ENCODE measurements at places on chromosomes 4 and X.

- H3K27me3 ChIP-seq, result peaks cover 7% of the 10 kb centered on the region
- no peak overlapping the region for H3K4me3 ChIP-seq
- no peak for DNase-seq
- no peak overlapping the region for H3K27ac ChIP-seq
These were observed 218.6 kb downstream of the PRDM5 start for GRCh38 chr4:120703908-120704307.

DNA sequence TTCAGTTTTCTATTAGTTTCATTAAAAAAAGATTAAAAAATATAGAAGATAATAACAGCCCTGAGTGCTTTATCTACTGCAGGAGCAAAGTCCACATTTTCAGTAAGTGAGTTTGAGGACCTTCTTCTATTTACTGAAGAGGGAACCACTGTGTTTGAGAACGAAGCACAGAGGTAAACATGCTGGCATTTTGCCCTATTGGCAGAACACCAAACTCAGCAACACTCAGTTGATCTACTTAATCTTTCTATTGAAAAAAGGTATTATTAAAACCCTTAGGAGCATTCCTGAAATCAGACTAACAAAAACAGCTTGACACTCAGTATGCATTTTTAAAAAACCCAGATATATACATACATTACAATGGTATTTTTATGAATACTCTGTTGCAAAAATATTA, 1496.7 kb downstream of the TECRL start:
- no peaks in the 10 kb centered on the region for H3K36me3 ChIP-seq
- no peak for DNase-seq
- H3K27me3 ChIP-seq, result no peaks in the 10 kb centered on the region
- H3K4me3 ChIP-seq, result no peak overlapping the region

DNA sequence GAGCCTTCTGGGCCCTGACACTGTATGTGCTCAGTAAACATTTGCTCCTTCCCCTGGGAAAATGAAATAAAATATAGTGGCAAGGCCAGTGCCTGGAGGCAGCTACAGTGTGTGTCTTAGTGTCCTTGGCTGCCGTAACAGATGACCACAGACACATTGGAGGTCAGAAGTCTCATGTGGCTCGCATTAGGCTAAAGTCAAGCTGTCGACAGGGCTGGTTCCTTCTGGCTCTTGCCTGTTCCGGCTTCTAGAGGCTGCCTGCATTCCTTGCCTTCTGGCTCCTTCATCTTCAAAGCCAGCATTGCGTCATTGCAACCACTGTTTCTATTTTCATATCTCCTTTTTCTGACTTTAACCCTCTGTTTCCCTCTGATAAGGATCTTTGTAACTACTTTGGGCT, 83.6 kb upstream of the STX18 start:
- H3K27me3 ChIP-seq, result no peaks in the 10 kb centered on the region
- H3K27ac ChIP-seq, result no peak overlapping the region
- no peak for DNase-seq
- no peak overlapping the region for H3K4me3 ChIP-seq

DNA sequence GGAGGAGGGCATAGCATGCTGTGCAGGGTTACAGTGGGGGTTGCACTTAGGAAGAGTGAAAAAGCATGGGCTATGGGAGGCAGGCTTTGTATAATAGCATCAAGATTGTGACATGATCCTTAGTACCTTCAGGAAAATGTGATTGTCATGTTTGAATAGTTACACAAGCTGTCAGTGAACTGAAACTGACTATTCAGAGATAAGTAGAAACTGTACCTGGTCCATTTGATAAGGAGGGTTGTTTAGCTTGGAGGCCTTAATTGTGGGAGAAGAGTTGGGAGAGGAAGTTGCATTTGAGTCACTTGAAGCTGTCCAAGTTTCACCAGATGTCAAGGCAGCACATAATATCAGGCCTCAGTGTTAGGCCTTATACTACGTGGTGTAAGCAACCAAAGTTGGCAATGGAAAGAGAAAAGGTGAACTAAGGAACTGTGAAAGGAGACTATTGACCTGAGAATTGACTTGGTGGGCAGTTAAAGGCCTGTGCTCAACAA, 85.0 kb downstream of the TEX13C start:
- no peaks in the 10 kb centered on the region for H3K27me3 ChIP-seq
- H3K36me3 ChIP-seq, result no peaks in the 10 kb centered on the region
- no peaks in the 10 kb centered on the region for H3K4me1 ChIP-seq
- no peak overlapping the region for H3K4me3 ChIP-seq
- DNase-seq, result no peak

- no peaks in the 10 kb centered on the region for H3K36me3 ChIP-seq
- no peak for DNase-seq
- no peak overlapping the region for H3K4me3 ChIP-seq
- peaks cover 9% of the 10 kb centered on the region for H3K27me3 ChIP-seq
- no peaks in the 10 kb centered on the region for H3K4me1 ChIP-seq
These were observed 26.1 kb upstream of the CXCL13 start for GRCh38 chr4:77579406-77580076.

DNA sequence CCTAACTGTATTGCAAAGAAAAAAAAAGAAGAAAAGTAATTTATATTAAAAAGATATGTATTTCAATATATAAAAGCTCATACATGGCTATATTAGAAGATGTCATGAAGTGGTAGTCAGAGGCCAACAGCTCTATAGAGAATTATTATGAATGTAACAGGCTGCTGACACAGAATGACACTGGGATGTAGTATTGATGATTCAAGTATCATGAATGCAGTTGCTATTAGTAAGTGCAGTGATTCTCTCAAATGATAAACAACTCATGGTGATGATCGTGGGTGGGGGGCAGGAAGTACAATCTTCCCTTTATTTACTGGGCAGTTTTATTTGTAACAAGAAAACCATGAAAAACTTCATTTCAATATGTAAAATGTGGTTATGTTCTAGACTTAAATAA, 124.6 kb downstream of the COL4A6 start:
- no peak overlapping the region for H3K27ac ChIP-seq
- no peak overlapping the region for H3K4me3 ChIP-seq
- no peaks in the 10 kb centered on the region for H3K36me3 ChIP-seq
- no peaks in the 10 kb centered on the region for H3K4me1 ChIP-seq
- H3K27me3 ChIP-seq, result peaks cover 5% of the 10 kb centered on the region
- DNase-seq, result no peak

DNA sequence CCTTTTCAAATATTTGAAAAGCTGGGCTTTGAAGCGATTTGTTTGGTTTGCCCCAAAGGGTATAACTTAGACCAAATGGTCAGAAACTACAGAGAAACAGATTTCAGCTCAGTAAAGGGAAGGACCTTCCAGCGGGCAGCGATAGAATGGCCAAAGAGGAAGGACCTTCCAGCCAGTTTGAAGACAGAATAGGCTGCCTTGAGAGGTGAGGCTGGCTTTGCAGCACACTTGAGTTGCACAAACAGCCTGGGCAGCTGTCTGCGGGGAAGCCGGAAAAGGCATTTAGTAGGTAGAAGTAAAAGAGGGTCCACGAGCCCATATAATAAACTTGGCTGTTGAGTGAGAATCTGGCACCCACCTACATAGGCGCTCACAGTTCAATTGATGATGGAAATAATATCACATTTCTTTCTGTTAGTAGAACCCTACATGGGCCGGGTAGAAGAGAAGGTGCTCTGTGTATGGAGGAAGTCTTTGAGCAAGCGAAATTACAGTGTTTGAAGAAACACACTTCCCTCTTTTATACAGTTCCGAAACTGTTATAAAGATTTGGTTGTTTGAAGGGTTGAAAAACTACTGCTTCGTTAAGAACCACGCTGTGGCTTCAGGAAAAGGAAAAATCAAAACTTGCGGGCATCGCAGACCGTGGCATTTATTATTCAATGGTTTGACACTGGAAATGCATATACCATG, 75.0 kb upstream of the SORBS2 start:
- H3K4me3 ChIP-seq, result no peak overlapping the region
- H3K4me1 ChIP-seq, result peaks cover 2% of the 10 kb centered on the region
- H3K36me3 ChIP-seq, result no peaks in the 10 kb centered on the region
- no peak for DNase-seq
- peaks cover 23% of the 10 kb centered on the region for H3K27me3 ChIP-seq
- no peak overlapping the region for H3K27ac ChIP-seq

DNA sequence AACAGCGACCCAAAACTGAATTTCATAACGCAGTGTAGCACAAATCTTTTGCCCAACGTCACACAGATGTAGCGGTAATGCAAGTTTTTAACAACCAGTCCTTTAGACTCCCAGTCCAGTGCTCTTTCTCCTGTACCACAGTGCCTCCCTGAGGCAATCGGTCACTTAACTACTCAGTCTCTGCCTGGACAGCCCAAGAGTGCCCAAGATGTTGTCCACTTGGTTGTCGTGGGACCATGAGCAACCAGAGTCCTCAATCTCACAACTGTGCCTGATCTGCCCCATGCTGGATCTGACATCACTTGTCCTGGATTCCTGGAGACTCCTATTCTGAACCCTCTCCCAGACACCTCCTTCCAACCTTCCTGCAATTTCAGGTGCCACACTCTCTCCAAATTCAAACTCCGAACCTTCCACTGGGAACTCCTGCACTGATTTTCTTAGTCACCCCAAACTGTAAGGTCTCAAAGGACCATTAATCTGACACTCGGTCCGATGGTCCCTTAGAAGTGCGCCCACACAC, 702 bp downstream of the MMGT1 start:
- no peak for DNase-seq
- H3K27ac ChIP-seq, result peak overlapping the region; percentile 99
- H3K36me3 ChIP-seq, result no peaks in the 10 kb centered on the region
- H3K27me3 ChIP-seq, result no peaks in the 10 kb centered on the region
- peak overlapping the region; percentile 95 for H3K4me3 ChIP-seq

DNA sequence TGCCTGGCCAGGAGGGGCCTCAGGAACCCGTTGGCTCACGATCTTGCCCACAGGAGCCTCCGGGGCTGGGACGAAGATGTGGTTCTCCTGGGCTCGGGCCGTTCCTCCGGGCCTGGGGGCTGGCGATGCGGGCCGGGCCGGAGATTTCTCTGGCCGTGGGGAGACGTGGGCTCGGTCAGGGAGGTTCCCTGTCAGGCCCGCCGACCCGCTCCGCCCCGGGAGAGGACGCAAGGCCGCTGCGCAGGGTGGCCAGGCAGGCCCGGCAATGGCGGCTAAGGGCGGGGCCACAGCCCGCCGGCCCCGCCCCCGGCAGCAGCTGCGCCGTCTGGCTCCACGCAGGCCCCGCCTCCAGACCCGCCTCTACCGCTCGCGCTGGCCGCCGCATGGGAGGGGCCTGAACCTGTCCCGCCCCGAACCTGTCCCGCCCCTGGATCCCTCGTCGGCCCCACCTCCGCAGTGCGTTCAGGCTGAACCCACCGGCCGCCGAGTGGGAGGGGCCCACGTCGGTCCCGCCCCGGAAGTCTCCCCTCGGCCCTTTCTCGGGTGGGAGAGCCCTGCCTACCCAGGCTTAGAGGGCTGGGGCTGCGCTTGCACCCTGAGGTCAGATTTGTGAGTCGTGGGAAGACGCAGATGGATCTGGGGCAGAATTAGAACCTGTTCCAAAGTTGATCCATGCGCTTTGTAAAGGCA, at the start of gene FAM3A:
Gene FAM3A (minus strand): TSS at position 267 of the 690 bp plus-strand sequence. CDS start 460 bp downstream, outside the sequence.
- peak; percentile 96 for DNase-seq
- H3K27me3 ChIP-seq, result no peaks in the 10 kb centered on the region
- H3K4me3 ChIP-seq, result peak within 1 kb of the TSS; percentile 85

- H3K27ac ChIP-seq, result no peak overlapping the region
- peaks cover 2% of the 10 kb centered on the region for H3K4me1 ChIP-seq
- no peaks in the 10 kb centered on the region for H3K27me3 ChIP-seq
- H3K4me3 ChIP-seq, result peak overlapping the region; percentile 65
- H3K36me3 ChIP-seq, result no peaks in the 10 kb centered on the region
These were observed 47.5 kb upstream of the BCOR start for GRCh38 chrX:40145001-40145922.

- no peaks in the 10 kb centered on the region for H3K27me3 ChIP-seq
- H3K36me3 ChIP-seq, result no peaks in the 10 kb centered on the region
- peak overlapping the region; percentile 88 for H3K4me3 ChIP-seq
- DNase-seq, result peak; percentile 3
- no peak overlapping the region for H3K27ac ChIP-seq
These were observed 920 bp downstream of the HTT-AS start for GRCh38 chr4:3073158-3074077.

- H3K36me3 ChIP-seq, result no peaks in the 10 kb centered on the region
- no peak for DNase-seq
- H3K27ac ChIP-seq, result no peak overlapping the region
- no peaks in the 10 kb centered on the region for H3K4me1 ChIP-seq
- H3K27me3 ChIP-seq, result peaks cover 3% of the 10 kb centered on the region
- no peak overlapping the region for H3K4me3 ChIP-seq
These were observed 110.4 kb downstream of the SCD5 start for GRCh38 chr4:82688091-82688795.

DNA sequence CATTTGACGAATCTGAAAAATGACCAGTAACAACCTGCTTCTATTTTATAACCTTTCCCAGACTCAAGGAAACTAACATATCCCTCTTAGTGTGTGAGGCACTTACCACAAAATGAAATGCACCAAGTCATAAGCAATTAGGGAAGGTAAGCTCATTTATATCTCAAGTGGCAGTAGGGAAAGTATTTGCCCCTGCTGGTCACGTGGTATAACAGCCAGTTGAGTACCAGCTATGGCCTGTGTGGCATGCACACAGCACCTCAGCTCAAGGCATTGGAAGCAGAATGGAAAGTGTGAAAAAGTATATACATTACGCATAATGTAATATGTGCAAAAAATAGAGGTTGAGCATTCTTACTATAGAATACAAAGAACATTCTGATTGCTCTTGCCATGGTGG, 178.3 kb upstream of the GYPA start:
- peaks cover 18% of the 10 kb centered on the region for H3K36me3 ChIP-seq
- DNase-seq, result no peak
- no peaks in the 10 kb centered on the region for H3K4me1 ChIP-seq
- H3K27ac ChIP-seq, result no peak overlapping the region

DNA sequence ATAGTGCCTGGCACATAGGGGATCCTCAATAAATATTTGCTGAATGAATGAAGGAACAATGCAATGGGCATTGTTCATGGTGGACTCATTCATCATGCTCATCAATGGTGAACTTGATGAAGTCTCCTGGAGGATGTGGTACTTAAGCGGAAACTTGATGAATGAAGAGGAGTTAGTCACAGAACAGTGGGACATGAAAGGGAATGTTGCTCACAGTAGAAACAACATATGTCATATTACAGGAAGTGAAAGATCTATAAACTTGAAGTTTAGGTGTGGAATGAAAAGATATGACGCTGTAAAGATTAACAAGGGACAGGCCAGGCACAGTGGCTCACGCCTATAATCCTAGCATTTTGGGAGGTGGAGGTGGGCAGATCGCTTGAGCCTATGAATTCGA, 224.1 kb downstream of the PPP3CA start:
- no peak overlapping the region for H3K27ac ChIP-seq
- no peak overlapping the region for H3K4me3 ChIP-seq
- peaks cover 39% of the 10 kb centered on the region for H3K4me1 ChIP-seq
- DNase-seq, result no peak

DNA sequence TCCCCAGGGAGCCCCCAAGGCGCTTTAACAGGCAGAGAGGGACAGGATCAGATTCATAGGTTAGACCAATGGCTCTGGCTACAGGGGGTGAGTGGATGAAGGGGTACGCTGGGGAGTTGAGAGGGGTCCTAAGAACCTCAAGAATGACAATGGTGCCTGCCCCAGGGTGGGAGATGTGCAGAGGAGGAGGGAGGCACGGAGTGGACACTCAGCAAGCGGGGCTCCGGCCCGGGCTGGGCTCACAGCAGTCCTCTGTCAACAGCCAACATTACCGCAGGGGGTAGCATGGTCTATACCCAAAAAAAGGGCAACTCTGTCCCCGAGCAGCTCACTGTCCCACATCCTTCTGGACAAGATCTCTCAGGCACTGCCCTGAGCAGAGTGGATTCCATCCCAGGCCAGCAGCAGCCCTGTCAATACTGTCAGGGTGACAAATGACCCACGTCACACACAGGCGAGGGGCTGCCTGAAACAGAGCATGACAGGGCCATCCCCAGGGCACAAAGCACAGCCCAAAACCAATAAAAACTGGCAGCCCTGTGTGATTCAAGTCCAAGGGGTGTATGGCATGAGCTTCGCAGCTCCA, 47.7 kb upstream of the PPP2R2C start:
- no peak for DNase-seq
- H3K27ac ChIP-seq, result no peak overlapping the region
- no peaks in the 10 kb centered on the region for H3K4me1 ChIP-seq
- H3K36me3 ChIP-seq, result no peaks in the 10 kb centered on the region
